ENCODE measurements at places on chromosomes 11 and 22. TPM values are rescaled to one million over a fixed set of nuclear protein-coding genes. Genes with fewer than 3 reads are reported as not detected.
A peak's percentile ranks its signal among the peaks of the same experiment; 100 is the strongest.

- DNase-seq = peak; percentile 30
These were observed 12.9 kb upstream of the CASTOR1 start for GRCh38 chr22:30301995-30302809.

DNA sequence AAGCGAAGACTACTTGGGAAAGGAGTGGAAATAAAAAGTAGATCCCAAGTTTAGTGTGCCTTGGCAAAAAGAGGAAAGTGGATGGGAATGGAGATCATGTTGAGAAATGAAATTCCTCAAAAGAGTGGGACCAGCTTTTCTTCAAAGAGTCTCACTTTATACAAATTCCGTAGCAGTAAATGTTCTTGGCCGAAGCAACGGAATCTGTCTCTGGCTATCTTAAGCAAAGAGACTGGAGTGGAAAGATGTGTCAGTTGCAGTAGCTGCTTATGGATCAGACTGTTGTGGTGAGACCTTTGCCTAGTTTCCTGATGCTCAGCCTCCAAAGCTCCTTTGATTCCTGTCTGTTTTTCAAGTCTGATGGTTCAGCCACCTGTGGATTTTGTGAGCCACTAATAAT is 73.6 kb downstream of the CSTPP1 start:
- no peak for DNase-seq

GRCh38 chr11:47863189-47863897 is 15.2 kb upstream of the NUP160 start:
- no peak for DNase-seq

DNA sequence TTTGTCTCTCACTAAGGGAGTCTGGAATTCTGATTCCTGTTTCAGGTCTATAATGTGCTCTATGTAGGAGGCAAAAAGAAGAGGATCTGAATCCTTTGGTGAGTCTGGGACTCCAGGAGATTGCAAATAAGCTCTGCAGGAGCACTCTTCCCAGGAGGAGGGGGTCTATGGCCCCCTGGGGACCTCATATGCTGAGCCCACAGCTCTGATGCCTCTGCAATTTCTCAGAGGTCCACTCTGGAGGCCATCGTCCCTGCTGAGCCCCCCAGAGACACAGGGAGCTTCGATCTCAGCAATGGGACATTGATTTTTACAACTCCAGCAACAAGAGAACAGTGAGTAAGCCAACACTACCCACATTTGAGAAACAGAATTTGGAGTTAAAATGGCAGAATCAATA is 20.2 kb upstream of the NRGN start:
- DNase-seq = no peak

DNA sequence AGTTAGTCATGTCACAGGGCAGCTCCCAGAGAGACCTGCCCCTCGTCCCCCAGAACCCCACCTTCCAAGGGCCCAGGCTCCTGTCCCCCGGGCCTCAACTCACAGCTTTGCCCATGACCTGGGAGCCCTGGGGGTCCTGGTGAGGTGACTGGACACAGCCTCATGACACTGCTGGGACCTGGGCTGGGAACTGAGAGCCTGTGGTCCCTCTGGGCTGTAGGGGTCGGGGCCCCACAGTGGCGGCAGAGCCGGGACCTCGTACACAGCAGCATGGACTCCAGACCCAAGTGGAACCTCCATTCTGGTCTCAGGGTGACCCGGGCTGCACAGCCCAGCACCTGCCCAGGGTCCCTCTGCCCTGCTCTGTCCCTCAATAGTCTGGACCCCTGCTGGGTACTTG is 6.9 kb downstream of the APOBEC3A start:
- DNase-seq = no peak

GRCh38 chr22:19664406-19664805 is 49.9 kb upstream of the SEPTIN5 start:
- no peak for DNase-seq

DNA sequence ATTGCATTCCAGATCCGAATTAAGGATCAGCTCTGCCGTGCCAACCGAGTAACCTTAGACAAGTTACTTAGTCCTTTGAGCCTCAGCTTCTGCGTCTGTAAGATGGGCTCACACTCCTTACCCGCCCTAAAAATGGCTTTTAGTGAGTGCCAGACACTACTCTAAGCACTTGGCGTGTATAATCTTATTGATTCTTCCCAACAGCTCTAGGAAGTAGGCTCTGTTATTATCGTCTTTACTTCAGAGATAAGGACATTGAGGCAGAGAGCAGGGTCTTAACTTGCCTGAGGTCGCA is 21.7 kb upstream of the ROBO3 start:
- DNase-seq = no peak

GRCh38 chr11:17918049-17918605 is 94.7 kb downstream of the SERGEF start:
- DNase-seq = no peak

DNA sequence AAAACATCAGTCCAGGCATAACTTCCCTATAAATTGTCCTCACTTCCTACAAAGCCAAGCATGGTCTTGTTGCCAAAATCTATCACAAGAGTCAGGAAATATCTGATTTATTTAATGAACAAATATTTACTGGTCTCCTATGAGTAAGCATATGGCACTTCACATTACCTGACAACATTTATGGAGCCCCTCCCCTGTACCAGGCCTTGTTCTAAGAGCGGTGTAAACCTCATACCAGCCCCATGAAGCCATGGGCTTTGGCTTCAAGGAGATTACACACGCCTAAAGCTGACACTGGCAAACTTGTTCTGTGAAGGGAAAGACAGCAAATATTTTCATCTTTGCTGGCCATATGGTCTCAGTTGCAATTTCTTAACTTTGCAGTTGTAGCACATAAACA is 43.0 kb upstream of the EIF3D start:
- no peak for DNase-seq

DNA sequence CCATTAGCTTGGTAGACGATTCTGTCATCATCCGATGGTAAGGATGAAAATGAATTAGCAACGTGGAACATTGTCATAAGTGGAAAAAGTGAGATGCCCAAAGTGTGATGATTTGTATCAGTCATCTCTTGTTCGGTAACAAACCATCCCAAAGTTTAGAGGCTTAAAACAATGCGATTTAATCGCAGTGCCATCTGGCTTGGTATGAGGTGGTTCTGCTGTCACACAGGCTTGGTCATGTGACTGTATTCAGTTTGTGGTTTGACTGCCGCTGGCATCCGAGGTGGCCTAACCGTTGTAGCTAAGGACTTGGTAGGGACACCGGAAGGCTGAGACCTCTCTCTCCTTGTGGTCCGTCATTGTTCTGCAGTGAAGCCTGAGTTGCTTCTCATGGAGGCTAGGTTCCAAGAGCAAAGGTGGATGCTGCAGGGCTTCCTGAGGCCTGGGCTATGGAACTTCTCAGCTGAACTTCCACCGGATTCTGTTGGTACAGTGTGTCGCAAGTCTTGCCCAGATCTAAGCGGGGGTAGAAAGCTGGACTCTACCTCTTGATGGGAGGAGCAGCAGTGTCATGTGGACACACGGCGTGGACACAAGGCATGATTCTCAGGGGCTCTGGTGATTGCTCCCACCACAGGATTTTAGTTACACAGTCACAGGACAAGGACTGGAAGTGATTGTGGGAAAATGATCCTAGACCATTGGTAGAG is 36.3 kb downstream of the BCR start:
- DNase-seq = peak; percentile 72

DNA sequence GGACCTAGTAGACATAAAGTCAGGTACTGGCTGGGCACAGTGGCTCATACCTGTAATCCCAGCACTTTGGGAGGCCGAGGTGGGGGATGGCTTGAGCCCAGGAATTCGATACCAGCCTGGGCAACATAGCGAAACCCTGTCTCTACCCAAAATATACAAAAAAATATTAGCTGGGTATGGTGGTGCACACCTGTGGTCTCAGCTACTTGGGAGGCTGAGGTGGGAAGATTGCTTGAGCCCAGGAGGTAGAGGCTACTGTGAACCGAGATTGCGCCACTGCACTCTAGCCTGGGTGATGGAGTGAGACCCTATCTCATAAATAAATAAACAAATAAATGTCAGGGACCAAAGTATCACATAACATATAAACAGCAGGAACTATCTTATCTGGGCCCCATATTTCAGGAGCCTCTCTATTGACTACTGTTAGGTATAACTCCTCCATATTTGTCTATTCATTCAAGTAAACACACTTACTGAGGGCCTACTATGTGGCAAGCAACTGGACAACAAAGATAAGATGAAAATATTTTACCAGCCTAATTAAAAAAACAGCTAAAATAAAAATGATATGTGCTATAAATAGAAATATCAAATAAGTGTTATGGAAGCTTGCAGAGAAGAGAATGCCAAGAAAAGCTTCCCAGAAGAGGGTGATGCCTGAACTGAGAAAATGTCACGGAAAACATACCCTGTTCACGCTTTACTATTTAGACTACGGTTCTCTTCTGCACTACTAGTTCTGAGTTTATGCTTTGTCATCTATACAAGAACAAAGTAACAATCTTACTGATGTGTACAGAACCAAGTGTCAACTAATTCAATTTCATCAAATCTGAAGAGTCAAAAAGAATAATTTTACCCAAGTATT is 2.0 kb downstream of the NUP98 start:
- no peak for DNase-seq

DNA sequence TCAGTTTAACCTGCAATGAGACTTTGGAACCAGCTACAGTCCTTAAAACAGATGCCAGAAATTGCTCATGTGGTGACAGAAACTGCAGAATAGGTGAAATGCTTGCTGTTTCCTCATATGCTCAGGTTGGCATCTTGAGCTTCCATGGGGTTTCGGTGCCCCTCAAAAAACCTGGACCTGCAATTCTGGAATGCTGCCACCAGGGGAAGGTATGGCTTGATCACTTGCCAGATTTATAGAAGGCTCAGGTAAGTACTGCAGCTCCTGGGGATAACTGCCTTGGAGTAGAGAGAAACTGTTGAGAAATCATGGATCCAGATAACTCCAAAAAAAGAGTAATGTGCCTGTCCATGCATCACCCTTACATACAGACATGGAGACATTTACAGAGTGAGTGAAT is 113.0 kb downstream of the CTTN start:
- no peak for DNase-seq

DNA sequence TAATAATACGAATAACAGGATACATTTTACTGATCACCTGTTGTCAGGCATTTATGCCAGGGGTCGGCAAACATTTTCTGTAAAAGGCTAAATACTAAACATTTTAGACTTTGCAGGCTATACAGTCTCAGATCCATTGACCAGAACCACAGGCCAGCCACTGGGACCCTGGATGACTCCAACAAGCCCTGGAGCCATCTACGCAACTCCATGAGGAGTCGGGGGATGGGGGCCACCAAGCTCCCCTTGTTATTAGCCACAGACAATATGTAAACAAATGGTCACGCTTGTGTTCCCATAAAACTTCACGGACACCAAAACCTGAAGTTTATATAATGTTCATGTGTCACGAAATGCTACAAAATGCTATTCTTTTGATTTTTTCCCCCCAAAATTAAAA is 54.4 kb upstream of the EMID1 start:
- DNase-seq = no peak

GRCh38 chr11:111688013-111688412 is 78.2 kb downstream of the PPP2R1B start:
- DNase-seq = no peak

DNA sequence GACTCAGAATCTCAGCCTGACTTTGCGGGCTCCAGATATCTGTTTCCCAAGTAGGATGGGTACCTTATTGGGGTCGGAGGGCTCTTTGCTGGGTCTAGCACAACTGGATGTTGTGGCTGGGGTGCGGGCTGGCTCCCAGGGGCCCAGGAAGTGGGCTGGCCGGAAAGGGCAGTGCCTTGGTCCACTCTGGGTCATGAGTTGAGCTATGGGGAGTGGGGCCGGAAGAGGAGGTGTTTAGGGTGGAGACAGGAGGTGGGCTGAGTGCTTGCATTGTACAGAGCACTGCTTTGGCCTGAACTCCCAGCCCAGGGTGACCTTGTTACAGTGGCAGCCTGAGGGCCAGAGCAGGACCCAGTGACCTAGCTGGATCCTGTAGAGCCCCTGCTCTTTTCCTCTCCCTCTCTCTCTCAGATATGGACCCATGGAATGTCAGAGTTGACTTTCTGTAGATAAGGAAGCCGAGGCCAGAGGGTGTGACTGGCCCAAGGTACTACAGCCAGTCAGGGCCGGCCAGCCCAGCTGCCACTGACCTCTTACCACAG is 13.2 kb downstream of the PHLDB1 start:
- no peak for DNase-seq

GRCh38 chr11:6572215-6572614 is 31.2 kb downstream of the RRP8 start:
- no peak for DNase-seq

- no peak for DNase-seq
These were observed 41.9 kb downstream of the CTTN start for GRCh38 chr11:70440206-70440605.

- DNase-seq = no peak
These were observed 15.4 kb downstream of the ART5 start for GRCh38 chr11:3626250-3626960.

DNA sequence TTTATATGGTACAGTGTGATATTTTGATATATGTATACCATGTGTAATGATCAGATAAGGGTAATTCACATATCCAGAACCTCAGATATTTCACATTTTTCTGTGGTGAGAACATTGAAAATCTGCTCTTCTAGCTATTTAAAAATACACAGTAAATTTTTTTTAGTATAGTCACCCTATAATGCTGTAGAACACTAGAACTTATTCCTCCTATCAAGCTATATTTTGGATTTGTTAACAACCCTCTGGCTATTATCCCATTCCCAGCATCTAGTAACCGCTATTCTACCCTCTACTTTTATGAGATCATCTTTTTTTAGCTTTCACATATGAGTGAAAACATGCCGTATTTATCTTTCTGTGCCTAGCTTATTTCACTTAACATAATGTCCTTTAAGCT is 65.5 kb upstream of the SYT9 start:
- DNase-seq = no peak

- peak; percentile 91 for DNase-seq
These were observed at the start of gene NUP160 for GRCh38 chr11:47847892-47848699. NUP160 (minus strand) TSS chr11:47848350; CDS start chr11:47848318, 32 bp downstream.

DNA sequence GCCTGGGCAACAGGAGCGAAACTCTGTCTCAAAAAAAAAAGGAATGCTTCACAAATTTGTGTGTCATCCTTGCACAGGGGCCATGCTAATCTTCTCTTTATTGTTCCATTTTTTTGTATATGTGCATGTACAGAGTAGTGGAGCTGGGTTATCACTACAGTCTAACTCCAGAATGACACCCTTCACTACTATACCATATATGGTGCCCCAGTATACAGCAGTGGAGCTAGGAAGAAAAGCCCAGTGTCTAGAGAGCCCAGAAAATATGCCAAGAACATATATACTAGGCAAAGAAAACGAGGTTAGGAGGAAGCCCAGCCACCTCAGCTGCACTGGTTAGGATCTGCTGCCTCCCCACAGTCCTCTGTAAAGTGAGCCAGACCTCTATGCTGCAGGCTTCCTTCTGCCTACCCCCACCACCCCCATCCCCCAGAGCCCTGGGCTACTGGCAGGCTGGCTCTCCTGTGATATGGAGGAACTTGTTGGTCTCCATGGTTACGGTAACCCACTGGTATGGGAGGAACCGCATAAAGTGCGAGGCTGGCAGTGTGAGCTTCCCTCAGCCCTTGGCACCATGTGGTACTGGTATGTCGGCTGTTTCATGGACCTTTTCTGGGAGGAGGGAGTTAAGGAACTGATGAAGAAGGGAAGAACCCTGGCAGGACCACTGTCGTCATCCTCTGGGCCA is 34.3 kb downstream of the RCOR2 start:
- no peak for DNase-seq

OR52N4 gene
- 1.9 TPM for total RNA-seq

E2F8 gene
- total RNA-seq = 40.8 TPM

OR52I1 gene
- total RNA-seq = not detected

C11orf86 gene
- total RNA-seq = not detected

SERPING1 gene
- 0.93 TPM for total RNA-seq

KCNC1 gene
- not detected for total RNA-seq

NKAPD1 gene
- total RNA-seq = 21.2 TPM

ADM gene
- total RNA-seq = 14.8 TPM

BAIAP2L2 gene
- total RNA-seq = 0.55 TPM

Data from activated CD4-positive, alpha-beta memory T cell treated with anti-CD3 and anti-CD28 coated beads, Interleukin-2, amount 10 ng/mL, durations not matched to agents 7 days and 5 days (primary cell).